ENCODE measurements at places on chromosomes 1 and 21.

GRCh38 chr1:37239225-37239740 lies 205.0 kb upstream of the GRIK3 start:
- H3K36me3 ChIP-seq = no peaks in the 10 kb centered on the region
- H3K4me1 ChIP-seq = peaks cover 33% of the 10 kb centered on the region
- no peaks in the 10 kb centered on the region for H3K27me3 ChIP-seq
- H3K27ac ChIP-seq = no peak overlapping the region
- no peak for ATAC-seq

- H3K36me3 ChIP-seq = no peaks in the 10 kb centered on the region
- peaks cover 40% of the 10 kb centered on the region for H3K4me1 ChIP-seq
- no peaks in the 10 kb centered on the region for H3K27me3 ChIP-seq
- H3K4me3 ChIP-seq = no peak overlapping the region
- ATAC-seq = peak; percentile 79
Measured at GRCh38 chr1:66253330-66253921, 280.5 kb upstream of the SGIP1 start.

DNA sequence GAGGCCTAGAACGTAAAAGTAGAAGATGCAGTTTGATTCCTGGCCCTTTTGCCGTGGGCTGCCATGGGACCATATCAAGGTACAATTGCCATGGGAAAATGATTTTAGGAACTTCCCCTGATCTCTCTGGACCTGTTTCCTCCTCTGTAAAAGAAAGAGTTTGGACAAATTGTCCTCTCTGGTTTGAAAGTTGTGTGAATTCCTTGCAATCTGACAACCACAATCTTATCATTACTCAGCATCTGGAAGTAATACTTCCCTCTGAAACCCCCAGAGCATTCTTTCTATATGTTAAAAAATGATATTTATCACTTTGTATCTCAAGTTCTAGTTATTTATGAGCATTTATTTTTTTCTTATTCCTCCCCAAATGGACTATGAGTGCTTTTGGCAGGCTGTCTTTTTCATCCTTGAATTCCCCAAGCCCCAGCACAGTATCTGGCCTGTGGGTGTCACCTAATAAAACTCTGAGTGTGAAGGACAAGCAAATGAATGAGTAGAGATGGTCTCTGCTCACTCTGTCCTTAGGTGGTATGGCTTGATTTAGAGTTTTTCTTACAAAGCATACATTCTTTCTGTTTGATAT lies 181.1 kb downstream of the DYRK1A start:
- H3K27me3 ChIP-seq = peaks cover 49% of the 10 kb centered on the region
- H3K4me1 ChIP-seq = peaks cover 11% of the 10 kb centered on the region
- H3K36me3 ChIP-seq = peaks cover 6% of the 10 kb centered on the region
- no peak overlapping the region for H3K27ac ChIP-seq
- no peak for ATAC-seq

DNA sequence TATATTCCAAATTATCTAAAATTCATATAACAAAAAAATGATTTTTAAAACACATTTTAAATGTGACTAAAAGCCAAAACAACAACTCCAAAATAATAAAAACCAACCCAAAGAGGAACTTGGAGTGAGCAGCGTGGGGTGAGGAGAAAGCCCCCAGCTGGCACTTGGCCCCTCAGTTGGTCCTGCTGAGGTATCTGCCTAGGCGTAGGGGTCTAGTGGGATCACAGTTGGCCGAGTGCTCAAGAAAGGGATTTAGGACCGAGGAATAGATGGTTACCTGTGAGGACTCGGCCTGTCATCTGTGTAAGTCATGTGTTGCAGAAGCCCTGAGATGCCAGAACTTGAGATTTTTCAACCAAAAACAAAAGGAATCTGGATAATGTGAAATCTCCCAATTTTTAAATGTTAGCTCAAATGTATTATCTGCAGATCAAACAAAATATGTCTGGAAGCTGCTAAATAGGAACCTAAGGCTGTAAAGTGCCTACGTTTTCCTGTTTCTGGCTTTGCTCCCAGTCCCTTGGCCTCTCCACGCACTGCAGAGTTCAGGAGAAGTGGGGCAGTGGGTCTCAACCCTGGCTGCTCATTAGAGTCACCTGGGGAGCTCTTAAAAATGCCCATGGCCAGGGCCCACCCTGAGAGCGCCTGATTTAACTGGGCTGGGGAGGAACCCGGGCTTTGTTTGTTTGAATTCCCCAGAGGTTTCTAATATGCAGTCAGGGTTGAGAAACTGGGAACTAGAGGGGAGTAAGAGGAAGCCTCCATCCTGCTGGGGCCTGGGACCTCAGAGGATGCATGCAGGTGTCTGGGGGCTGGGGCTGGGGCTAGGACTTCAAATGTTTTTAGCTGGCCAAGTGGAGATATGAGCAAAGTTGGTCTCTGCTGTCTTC lies 38.5 kb upstream of the LDLRAP1 start:
- peaks cover 15% of the 10 kb centered on the region for H3K27me3 ChIP-seq
- H3K4me3 ChIP-seq = no peak overlapping the region
- H3K27ac ChIP-seq = no peak overlapping the region
- no peak for ATAC-seq
- H3K4me1 ChIP-seq = peaks cover 11% of the 10 kb centered on the region

- no peaks in the 10 kb centered on the region for H3K4me1 ChIP-seq
- no peak overlapping the region for H3K4me3 ChIP-seq
- peaks cover 49% of the 10 kb centered on the region for H3K27me3 ChIP-seq
- H3K36me3 ChIP-seq = no peaks in the 10 kb centered on the region
- no peak for ATAC-seq
Measured at GRCh38 chr21:33011462-33011861, 14.3 kb upstream of the OLIG2 start.

GRCh38 chr1:39046613-39047210 lies 20.6 kb downstream of the NDUFS5 start:
- no peak overlapping the region for H3K27ac ChIP-seq
- H3K36me3 ChIP-seq = peaks cover 39% of the 10 kb centered on the region
- H3K4me1 ChIP-seq = peaks cover 19% of the 10 kb centered on the region
- no peak overlapping the region for H3K4me3 ChIP-seq

- ATAC-seq = no peak
- H3K27ac ChIP-seq = no peak overlapping the region
- no peak overlapping the region for H3K4me3 ChIP-seq
- H3K27me3 ChIP-seq = no peaks in the 10 kb centered on the region
- peaks cover 81% of the 10 kb centered on the region for H3K36me3 ChIP-seq
Measured at GRCh38 chr1:54738244-54738643, 22.6 kb downstream of the TTC4 start.

DNA sequence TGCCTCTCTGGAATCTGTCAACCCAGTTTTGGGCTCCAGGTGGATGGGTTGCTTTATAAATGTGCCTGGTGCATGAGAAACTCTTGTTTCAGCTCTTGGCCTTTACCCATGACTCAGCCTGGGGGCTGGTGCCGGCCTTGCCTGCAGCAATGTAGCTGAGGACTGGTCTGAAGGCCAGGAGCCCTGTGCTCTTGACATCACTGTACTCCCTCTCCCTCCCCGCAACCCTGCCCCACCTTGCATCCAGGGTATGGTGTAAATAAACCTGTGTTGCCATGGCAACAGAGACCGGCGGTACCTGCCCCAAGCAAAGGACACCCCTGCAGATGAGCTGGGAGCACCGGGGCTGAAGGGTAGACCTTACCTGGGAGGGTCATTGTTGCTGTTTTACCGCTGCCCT lies 13.3 kb downstream of the FAM151A start:
- H3K27ac ChIP-seq = no peak overlapping the region
- H3K4me1 ChIP-seq = peaks cover 5% of the 10 kb centered on the region
- ATAC-seq = no peak
- H3K27me3 ChIP-seq = peaks cover 13% of the 10 kb centered on the region

- H3K27ac ChIP-seq = no peak overlapping the region
- no peak for ATAC-seq
- no peaks in the 10 kb centered on the region for H3K36me3 ChIP-seq
- no peaks in the 10 kb centered on the region for H3K4me1 ChIP-seq
- no peaks in the 10 kb centered on the region for H3K27me3 ChIP-seq
Measured at GRCh38 chr1:18890706-18891425, 11.5 kb downstream of the ALDH4A1 start.

DNA sequence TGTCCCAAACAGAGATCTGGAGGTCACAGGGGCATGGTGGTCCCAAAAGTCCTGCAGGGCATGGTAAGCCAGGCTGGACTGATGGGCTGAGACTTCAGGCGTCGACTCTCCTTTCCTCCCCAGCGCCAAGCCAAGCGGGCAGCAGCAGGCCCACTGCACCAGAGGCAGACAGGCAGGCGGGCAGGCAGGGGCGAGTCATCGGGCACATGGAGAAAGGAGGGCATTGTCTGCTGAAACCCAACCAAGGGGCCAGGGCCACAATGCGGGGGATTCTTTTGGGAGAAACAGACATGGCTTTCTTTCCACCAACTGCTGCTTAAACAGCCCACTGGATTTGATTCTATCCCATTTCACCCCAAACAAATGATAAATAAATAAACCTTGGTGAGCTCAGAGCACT lies 46.2 kb downstream of the TRABD2B start:
- no peak overlapping the region for H3K4me3 ChIP-seq
- no peaks in the 10 kb centered on the region for H3K4me1 ChIP-seq
- ATAC-seq = peak; percentile 6
- peaks cover 33% of the 10 kb centered on the region for H3K27me3 ChIP-seq

- H3K4me3 ChIP-seq = no peak overlapping the region
- peaks cover 7% of the 10 kb centered on the region for H3K4me1 ChIP-seq
- no peaks in the 10 kb centered on the region for H3K27me3 ChIP-seq
- no peak for ATAC-seq
- no peaks in the 10 kb centered on the region for H3K36me3 ChIP-seq
Measured at GRCh38 chr21:33313611-33314010, 11.2 kb upstream of the IFNAR1 start.

- no peaks in the 10 kb centered on the region for H3K27me3 ChIP-seq
- H3K36me3 ChIP-seq = no peaks in the 10 kb centered on the region
- no peak overlapping the region for H3K27ac ChIP-seq
- peaks cover 8% of the 10 kb centered on the region for H3K4me1 ChIP-seq
- no peak overlapping the region for H3K4me3 ChIP-seq
- ATAC-seq = no peak
Measured at GRCh38 chr1:160950657-160951056, 4.0 kb downstream of the ITLN2 start.

GRCh38 chr1:205950826-205951549 lies 7.7 kb upstream of the SLC26A9 start:
- H3K36me3 ChIP-seq = no peaks in the 10 kb centered on the region
- H3K27ac ChIP-seq = no peak overlapping the region
- ATAC-seq = no peak

DNA sequence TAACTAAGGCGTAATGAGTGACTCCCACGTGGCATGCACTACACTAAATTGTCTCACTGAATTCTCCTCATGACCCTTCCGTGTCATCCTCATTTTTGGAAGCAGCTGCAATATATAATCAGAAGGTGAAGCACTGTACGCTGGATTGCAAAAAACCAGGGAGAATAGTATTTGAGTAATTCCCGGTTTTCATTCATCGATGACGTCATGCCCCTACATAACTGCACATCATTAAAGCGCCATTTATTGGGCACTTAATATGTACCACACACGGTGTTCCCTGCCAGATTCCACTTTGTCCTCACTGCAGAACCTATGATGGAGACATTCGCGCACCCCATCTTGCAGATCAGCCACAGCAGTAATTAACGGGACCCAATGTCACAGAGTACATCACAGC lies 41.0 kb downstream of the DHRS3 start:
- no peak overlapping the region for H3K4me3 ChIP-seq
- no peak overlapping the region for H3K27ac ChIP-seq
- peaks cover 36% of the 10 kb centered on the region for H3K36me3 ChIP-seq
- no peak for ATAC-seq
- H3K4me1 ChIP-seq = no peaks in the 10 kb centered on the region

- no peak overlapping the region for H3K4me3 ChIP-seq
- no peaks in the 10 kb centered on the region for H3K4me1 ChIP-seq
- ATAC-seq = no peak
- H3K27me3 ChIP-seq = no peaks in the 10 kb centered on the region
Measured at GRCh38 chr1:73765551-73766233, 432.3 kb downstream of the LRRIQ3 start.

GRCh38 chr1:19975423-19976193 lies 3.8 kb downstream of the PLA2G2A start:
- H3K27ac ChIP-seq = no peak overlapping the region
- no peak overlapping the region for H3K4me3 ChIP-seq
- no peak for ATAC-seq
- H3K4me1 ChIP-seq = no peaks in the 10 kb centered on the region

DNA sequence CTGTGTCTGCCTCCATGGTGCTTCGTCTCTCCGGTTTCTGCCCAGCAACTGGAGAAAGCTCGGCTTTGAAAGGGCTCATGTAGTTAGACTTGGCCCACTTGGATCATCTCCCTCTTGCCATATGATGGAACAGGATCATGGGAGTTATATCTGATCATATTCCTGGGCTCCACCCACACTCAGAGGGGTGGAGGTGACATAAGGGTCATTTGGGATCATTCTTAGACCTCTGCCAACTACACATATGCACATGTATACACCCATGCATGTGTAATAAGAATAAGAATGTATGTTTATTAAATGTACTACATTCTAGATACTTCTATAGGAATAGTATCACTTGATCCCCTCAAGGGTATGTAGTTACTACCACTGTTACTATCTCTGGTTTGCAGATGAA lies 74.1 kb upstream of the WNT4 start:
- no peaks in the 10 kb centered on the region for H3K4me1 ChIP-seq
- H3K4me3 ChIP-seq = no peak overlapping the region
- no peaks in the 10 kb centered on the region for H3K36me3 ChIP-seq
- H3K27ac ChIP-seq = no peak overlapping the region
- H3K27me3 ChIP-seq = peaks cover 33% of the 10 kb centered on the region

DNA sequence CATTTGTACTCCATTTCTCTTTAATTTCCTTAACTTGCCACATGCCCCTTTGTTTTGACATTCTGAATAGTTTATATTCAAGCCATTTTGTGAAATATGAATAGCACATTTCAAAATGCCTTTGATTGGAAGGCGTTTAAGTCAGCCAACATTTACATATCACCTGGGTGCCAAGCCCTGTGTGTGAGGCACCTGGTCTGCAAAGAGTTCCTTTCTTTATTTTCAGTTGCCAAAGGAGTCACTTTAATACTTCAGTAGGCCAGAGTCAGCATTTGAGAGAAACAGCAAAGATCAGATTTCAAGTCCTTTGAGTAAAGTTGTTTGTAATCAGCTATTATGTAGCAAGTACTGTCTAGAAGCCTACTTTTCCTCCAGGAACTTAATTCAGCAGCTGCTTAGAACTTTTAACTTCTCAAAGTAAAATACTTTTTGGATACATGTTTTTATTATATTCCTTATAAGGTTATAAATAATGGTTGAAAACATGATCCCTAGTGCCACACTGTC lies 70.8 kb downstream of the DTL start:
- H3K4me3 ChIP-seq = no peak overlapping the region
- no peaks in the 10 kb centered on the region for H3K4me1 ChIP-seq
- H3K27me3 ChIP-seq = no peaks in the 10 kb centered on the region
- peaks cover 2% of the 10 kb centered on the region for H3K36me3 ChIP-seq
- no peak overlapping the region for H3K27ac ChIP-seq
- no peak for ATAC-seq

- ATAC-seq = no peak
- H3K4me3 ChIP-seq = no peak overlapping the region
- no peak overlapping the region for H3K27ac ChIP-seq
- peaks cover 22% of the 10 kb centered on the region for H3K4me1 ChIP-seq
- H3K36me3 ChIP-seq = no peaks in the 10 kb centered on the region
Measured at GRCh38 chr21:43603641-43604504, 55.4 kb downstream of the HSF2BP start.
